ENCODE measurements at places on chromosomes 3 and 15.

- no peak for DNase-seq
Measured at GRCh38 chr3:148883163-148883562, 18.1 kb downstream of the CPA3 start.

- no peak for DNase-seq
Measured at GRCh38 chr3:114732353-114732752, 414.7 kb downstream of the ZBTB20 start.

DNA sequence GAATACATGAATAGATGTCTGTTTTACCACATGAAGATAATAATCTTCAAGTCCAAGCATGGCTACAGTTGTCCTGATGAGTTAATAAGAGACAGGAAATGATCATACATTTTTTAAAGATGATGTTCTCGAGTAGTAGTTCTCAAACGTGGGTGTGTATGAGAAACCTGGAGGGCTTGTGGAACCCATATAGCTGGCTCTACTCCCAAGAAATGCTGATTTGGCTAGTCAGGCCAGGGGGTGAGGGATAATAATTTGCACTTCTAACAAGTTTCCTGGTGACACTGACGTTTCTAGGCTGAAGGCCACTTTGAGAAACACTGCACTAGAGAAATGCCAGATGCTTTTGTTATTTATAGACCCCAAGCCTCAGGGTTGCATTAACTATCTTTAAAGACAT, 37.0 kb downstream of the ROPN1B start:
- peak; percentile 12 for DNase-seq

GRCh38 chr15:78363381-78363734, 23.2 kb downstream of the CRABP1 start:
- no peak for DNase-seq

- DNase-seq: no peak
Measured at GRCh38 chr15:69474291-69474690, 21.7 kb downstream of the RPLP1 start.

GRCh38 chr3:132210476-132211346, 106.5 kb upstream of the ACP3 start:
- DNase-seq: no peak

GRCh38 chr3:60989626-60990441, 261.4 kb downstream of the FHIT start:
- no peak for DNase-seq

GRCh38 chr3:177050501-177051237, 146.6 kb downstream of the TBL1XR1 start:
- no peak for DNase-seq

- DNase-seq: no peak
Measured at GRCh38 chr15:64524778-64525177, 64.4 kb downstream of the ZNF609 start.

- DNase-seq: no peak
Measured at GRCh38 chr15:35912196-35912595, 366.2 kb upstream of the DPH6 start.

- DNase-seq: no peak
Measured at GRCh38 chr3:43426388-43426787, 140.0 kb downstream of the SNRK start.
